Activated CD8-positive, alpha-beta memory T cell treated with anti-CD3 and anti-CD28 coated beads for 24 hours (primary cell): ENCODE measurements at places on chromosomes 3 and 15.

DNA sequence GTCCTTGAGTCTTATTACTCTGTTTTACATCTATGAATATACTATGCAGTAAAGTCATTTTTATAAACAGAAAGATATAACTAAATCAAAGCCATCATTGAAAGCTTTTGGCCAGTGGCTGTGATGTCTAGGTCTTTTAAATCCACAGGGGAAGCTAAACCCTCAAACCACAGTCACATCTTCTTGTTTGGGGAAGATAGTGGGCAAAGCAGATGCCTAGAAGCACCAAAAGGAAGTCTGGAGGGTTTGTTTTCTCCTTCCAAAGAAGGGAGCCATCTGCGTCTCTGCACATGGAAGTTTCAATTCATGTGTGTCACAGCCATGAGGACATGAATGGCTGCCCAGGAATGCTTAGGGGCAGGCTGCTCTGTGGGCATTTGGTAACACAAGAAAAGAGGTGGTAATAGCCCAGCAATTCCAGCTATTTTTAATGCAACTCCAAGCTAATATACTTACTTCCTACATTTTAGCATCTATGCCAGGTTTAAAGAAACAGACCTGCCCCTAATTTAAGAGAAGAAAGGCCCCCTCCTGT lies 322.2 kb downstream of the SLC9A9 start:
- no peak for DNase-seq

DNA sequence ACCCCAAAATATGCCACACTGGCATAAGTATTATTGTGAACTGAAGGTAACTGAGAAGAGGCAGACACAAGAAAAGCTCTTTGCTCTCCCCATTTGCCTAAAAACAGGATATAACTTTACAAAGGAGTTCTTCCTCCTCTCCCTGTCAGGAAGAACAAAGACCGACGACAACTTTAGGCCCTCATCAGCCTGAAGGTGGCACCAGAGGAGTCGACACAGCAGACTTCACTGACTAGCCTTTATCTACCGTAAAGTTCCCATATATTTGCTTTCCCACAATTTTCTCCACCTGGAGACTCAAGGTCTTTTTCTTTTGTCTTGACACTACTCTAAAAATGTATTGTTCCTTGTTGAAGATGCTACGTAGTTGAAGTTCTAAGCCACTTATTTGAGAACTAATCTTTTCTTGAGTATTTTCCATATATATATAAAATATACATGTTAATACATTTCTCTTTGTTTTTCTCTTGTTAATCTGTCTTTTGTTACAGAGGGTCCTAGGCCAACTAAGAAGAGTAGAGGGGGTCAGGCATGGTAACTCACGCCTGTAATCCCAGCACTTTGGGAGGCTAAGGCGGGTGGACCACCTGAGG lies 16.2 kb upstream of the XIRP1 start:
- no peak for DNase-seq

GRCh38 chr3:133301731-133302130 lies 98.1 kb upstream of the BFSP2 start:
- no peak for DNase-seq

DNA sequence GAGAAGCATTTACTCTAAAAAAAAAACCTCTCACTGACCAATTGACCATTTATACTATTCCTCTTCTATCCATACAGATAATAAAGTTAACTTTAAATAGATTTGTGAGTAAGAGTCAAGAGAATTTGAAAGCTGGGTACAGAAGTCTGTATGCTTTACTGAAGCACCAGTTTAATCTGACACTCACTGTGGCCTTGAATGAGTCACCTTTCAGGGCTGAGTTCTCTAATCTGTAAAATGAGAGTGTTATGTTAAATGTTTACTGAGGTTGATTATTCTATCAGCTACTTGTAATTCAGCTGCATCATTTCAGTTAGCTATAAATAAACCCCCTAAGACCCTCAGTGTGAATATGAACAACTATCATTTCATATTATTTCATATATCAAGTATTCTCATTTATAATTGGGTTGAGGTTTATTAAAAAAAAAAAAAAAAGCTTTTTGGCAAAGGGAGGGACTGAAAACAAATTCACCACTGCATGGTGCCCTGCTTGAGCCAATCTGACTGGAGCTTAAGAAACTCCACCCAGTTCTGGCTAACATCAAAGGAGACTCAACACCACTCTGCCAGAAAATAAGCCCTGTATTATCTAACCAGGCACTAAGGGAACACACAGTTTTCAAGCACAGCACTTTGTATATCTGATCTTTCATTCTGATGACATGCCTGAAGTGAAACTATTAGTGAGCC lies 2.8 kb downstream of the MAP4 start:
- DNase-seq = no peak

- DNase-seq = no peak
These were observed 38.1 kb upstream of the SV2B start for GRCh38 chr15:91061997-91062396.

- no peak for DNase-seq
These were observed 55.4 kb downstream of the RARB start for GRCh38 chr3:25483456-25483855.

DNA sequence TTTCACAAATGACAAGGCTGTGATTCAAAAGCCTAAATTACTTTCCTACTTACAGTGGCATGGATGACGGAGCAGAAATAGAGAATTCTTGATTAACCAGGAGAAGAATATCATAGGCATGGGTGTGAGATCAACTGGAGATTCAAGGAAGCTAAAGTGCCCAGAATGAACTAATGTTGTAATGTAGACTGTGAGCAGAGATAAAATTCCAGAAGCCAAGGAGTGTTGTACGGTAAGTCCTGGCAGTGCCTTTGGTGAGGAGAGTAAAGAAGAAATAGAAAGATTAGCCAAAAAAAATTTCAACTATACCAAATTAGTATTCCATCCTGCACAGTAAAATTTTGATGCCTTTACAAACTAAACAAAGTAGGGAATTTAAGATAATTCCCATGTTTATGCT lies 75.9 kb downstream of the ZBTB20 start:
- no peak for DNase-seq

DNA sequence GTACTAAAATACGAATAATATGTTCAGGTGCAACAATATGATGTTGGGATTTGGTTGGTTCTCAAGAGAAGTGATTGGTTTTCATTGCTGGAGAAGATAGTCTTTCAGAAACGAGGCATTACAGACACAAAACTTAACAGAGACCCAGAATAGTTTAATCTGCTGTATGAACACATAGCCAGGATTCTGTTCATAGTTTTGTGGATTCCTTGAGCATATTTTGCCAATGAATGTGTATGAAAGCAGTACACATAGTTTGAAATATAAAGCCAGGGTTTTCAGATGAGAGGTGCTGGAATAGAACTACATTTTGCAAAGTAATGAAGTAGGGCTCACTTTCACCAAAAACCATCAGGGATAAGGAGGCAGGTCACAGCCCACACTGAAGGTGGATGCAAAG lies 5.7 kb upstream of the MCTP2 start:
- no peak for DNase-seq

GRCh38 chr3:188533172-188533571 lies 379.2 kb downstream of the LPP start:
- DNase-seq = no peak

- DNase-seq = no peak
These were observed 1097.1 kb downstream of the ROBO1 start for GRCh38 chr3:78670746-78671145.

DNA sequence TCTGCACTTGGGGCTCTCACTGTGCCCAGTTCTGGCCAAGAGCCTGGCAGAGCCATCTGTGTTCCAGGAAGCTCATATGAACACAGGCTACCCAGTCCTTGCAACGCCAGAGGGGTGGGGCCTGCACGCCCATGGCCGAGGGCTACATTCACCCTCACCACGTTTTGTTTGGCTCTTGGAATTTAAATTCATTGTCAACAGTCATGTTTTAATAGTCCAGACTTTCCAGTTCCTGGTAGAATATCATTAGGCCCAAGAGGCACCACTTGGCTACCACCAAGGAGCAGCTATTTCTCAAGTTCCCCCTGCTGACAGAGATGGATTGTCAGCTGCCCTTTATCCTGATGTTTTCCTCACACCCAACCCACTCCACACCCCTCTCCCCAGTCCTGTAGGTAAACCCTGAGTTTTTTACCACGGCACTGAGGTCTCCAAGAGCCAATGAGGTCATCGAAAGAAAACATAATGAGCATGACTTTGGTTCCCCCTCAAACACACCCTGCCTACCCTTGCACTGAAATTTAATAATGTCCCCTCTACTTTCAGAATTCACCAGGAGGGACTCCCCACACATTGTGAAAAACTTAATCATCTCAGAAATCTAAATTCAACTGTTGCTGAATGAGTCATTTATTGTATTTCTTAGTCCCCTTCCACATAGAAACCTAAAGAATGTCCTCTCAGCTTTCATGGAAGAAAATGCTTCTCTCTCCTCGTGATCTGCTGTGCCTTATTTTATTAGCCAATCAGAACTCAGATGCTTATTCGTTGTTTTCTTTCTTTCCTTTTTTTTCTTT lies 125.1 kb downstream of the SHQ1 start:
- no peak for DNase-seq

- no peak for DNase-seq
These were observed 15.4 kb upstream of the PIK3CB start for GRCh38 chr3:138850151-138850550.

DNA sequence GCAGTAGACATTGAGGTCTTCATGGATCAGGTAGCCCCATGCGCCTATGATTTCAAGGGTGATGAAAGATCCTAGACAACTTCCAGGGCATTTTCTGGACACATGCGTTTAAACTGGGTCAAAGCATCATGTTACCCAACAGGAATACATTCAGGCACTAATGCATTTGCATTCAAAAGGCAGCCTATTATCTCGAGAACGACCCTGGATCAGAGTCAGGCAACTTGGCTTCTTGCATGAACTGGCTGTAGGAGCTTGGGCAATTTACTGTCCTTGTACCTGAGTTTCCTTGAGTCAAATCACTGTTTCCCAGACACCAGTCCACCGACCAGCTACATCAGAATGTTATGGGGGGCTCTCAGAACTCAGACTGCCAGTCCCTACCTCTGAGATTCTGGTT lies 51.5 kb upstream of the CHST2 start:
- no peak for DNase-seq

GRCh38 chr3:184688251-184688881 lies 23.5 kb downstream of the MAGEF1 start:
- DNase-seq = no peak

GRCh38 chr3:71360764-71361163 lies 222.8 kb downstream of the FOXP1 start:
- DNase-seq = no peak

- no peak for DNase-seq
These were observed 50.0 kb downstream of the TRIM42 start for GRCh38 chr3:140727886-140728285.

GRCh38 chr3:25130724-25131520 lies 297.1 kb upstream of the RARB start:
- DNase-seq = no peak

GRCh38 chr15:67030036-67030762 lies 35.2 kb upstream of the SMAD3 start:
- no peak for DNase-seq

- DNase-seq = no peak
These were observed 110.9 kb downstream of the VGLL3 start for GRCh38 chr3:86880066-86880465.

- DNase-seq = no peak
These were observed 244.3 kb downstream of the NTRK3 start for GRCh38 chr15:88012233-88012632.

DNA sequence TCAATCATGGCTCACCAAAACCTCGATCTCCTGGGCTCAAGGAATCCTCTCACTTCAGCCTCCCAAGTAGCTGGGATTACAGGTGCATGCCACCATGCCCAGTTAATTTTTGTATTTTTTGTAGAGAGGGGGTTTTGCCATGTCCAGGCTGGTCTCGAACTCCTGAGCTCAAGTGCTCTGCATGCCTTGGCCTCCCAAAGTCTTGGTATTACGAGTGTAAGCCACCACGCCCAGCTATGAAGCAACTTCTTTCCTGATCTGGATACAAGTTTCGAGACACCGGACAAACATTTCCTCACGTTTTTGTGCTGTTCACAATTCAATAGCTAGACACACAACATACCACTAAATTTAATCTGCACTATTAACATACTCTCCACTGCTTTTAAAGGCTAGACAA lies 3.4 kb upstream of the SYNM start:
- peak; percentile 4 for DNase-seq

DNA sequence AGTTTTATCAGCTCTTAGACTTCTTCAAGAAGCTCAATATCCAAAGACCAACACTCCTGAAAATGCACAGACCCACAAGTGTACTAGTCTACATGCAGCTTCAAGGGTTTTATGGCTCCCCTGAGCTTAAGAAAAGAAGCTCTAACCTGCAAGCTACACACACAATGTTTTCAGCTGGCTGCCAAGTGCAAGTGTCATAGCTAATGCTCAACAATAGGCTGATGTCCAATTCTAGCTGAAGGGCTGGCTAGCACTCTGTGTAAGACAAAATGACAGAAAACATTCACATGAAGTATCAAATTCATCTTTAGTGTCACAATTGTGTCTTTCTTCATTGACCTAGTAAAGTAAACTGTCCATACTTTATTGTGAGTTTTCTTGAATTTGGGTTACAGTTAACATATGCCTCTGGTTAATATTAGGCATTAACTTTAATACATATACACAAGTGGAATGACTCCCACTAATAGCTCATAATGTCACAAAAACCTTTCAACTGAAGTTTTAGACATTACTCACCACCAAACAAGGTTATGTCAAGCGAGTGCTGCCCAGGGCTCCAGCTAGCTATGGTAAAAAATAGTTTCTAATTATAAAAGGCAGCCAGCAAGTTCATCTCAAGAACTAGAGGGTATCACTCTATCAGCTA lies 15.1 kb downstream of the ABI3BP start:
- DNase-seq = no peak

GRCh38 chr3:20575146-20575545 lies 389.1 kb upstream of the SGO1 start:
- no peak for DNase-seq

- DNase-seq = no peak
These were observed 46.9 kb downstream of the ANKRD28 start for GRCh38 chr3:15750879-15751278.

DNA sequence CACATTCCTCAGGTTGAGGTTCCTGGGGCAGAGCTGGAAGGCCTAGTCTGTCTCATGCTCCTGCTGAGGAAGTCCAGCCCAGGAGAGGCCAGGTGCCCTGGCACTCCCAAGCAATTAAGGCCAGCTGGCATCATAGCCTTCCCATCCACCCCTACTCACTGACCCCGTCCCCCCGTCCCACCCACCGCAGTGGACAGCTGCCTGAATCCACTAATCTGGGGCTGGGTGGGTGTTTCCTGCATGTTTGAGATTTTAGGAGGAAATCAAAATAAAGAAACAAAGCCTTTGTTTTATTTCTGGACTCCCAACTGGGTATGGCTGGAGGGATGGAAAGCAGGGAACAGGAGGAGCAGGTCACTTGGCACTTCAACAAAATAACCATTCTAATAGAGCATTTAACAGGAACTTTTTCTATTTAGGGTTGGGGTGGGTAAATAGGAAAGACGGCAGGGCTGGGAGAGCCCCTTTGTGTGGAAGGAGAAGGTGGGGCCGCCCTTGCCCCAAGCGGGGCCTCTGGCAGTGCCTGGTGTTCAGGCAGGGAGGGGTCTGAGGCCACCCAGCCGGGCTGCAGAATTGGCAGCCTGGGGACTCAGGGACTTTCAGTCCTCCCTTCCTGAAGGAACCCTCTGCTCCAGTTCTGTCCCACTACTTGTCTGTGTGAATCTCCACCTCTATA lies 8.5 kb downstream of the MRAS start:
- no peak for DNase-seq
